ENCODE measurements at places on chromosomes 5 and 9.

- DNase-seq, result no peak
Measured at GRCh38 chr5:59428391-59428790, 465.1 kb downstream of the PDE4D start.

GRCh38 chr9:137787786-137788505 lies 89.6 kb upstream of the CACNA1B start:
- no peak for DNase-seq

DNA sequence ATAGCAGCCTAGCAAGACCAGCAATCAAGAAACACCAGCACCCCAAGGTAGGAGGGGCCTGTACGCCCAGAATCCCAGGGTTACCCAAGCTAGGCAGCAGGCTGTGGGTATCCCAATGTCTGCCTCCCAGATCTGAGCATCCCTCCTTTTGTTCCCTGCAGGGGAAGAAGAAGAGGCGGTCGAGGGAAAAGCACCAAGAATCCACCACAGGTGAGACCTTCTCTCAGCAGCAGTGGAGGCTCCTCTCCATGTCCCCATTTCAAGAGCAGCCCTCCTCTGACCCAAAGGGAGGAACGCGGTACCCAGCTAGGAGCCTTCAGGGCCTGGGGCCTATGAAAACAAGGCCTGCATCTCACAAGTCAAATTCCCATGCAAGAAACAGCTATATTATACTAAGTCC lies 28.9 kb downstream of the TCF7 start:
- DNase-seq, result no peak

DNA sequence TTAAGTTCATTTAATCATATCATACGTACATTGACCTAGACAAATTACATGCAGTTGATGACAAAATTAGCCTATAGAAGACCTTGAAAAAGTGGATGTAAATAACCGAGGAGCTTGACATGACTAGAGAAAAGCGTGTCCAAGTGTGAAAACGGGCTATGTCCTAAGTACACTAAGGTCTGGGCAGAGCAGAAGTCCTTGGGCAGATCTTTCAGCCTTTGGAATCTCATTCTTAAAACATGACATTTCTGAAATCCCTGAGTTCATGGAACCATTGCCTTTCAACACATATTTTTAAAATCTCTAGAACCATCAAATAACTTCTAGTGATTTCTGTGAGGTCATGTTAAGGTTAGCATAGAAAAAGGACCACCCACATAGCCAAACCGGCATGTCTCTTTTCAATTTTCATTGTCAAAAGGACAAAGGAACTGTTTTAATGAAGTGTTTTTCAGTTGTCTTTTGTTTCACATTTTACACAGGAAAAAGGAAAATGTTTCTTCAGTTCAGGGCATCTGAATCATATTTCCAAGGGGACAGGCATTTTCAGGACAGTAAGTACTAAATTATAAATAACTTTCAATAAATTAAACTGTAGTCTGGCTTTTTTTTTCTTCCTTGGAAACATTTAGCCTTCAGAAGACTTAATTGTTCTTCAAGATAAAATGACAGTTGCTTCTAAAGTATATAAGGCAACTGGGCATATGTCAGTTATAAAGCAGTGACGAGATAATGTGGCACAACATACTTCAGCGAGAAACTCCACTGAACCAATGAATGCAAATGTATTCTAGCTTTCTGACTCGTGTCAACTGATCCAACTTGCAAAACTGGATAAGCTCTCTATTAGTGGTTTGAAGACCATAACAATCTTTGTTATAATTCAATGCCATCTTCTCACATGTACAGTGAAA lies 416.8 kb downstream of the NFIB start:
- DNase-seq, result no peak
